ENCODE measurements at places on chromosomes 5 and 9. TPM values are rescaled to one million over a fixed set of nuclear protein-coding genes. Genes with fewer than 3 reads are reported as not detected.

The FCN2 gene
- not detected for total RNA-seq

The IFNB1 gene
- not detected for total RNA-seq

The BSPRY gene
- 0.40 TPM for total RNA-seq

The OMD gene
- total RNA-seq: 9.0 TPM

The CFAP90 gene
- total RNA-seq: not detected

The KCNT1 gene
- 0.28 TPM for total RNA-seq

The OGN gene
- 26.0 TPM for total RNA-seq

The GLDC gene
- total RNA-seq: 0.79 TPM

The PRR16 gene
- total RNA-seq: 3.1 TPM

The FSTL4 gene
- 0.41 TPM for total RNA-seq

The CMYA5 gene
- 15.8 TPM for total RNA-seq

The NTRK2 gene
- total RNA-seq: 6.5 TPM

The SLC9A3 gene
- total RNA-seq: 3.9 TPM

The PHF24 gene
- 1.5 TPM for total RNA-seq

The BRD3 gene
- 7.2 TPM for total RNA-seq

The RGP1 gene
- 2.0 TPM for total RNA-seq

The ANKRD34B gene
- total RNA-seq: not detected

The CATSPER3 gene
- total RNA-seq: not detected

The PCDHGC3 gene
- 127 TPM for total RNA-seq

The AFAP1L1 gene
- total RNA-seq: 26.4 TPM

The FOXD4 gene
- total RNA-seq: not detected

The NEURL1B gene
- 58.2 TPM for total RNA-seq

The MAPKAP1 gene
- total RNA-seq: 60.8 TPM

The DIRAS2 gene
- 1.2 TPM for total RNA-seq

The TSC1 gene
- 29.7 TPM for total RNA-seq

The CDX1 gene
- total RNA-seq: 0.41 TPM

The PAPPA gene
- total RNA-seq: 4.2 TPM

The FGF18 gene
- total RNA-seq: not detected

The RASEF gene
- total RNA-seq: 0.59 TPM
